ENCODE measurements at places on chromosomes 1 and 21.

DNA sequence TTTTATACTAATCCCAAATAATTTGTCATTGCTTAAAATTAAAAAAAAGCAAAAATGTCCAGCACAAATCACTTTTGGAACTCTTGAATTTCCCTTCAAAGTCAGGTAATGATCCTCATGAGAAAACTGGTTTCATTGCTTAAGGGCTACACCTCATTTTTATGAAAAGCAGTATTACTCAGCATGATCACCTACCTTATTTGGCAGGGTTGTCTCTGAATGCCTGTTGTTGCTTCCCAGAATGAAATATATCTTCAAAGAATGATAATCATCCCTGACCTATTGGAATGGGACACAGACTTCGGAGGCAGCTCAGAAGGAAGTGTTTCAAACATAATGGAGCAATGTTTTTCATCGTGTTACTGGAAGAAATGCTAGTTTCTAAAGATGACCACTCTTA is 29.7 kb downstream of the C1orf21 start:
- no peak for DNase-seq

DNA sequence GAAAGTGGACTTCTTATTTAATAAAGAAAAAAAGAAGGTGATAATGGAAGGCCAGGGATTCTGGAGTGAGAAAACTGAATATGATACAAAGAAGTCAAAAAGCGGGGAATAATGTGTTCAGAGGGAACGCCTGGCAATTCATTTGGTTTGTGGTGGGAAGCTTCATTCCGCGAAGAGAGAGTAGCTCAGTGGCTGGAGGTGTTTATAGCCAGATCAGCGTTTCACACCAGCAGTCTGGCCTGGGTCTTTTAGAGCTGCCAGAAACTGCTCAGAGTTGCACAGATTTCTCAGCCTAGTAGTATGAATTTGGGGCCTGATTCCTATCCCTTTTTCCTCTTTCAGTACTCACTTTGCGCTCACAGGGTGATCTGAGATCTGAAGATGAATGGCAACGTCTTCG is 67.8 kb upstream of the IPO9 start:
- no peak for DNase-seq

- no peak for DNase-seq
Measured at GRCh38 chr1:221161571-221162041, 282.4 kb downstream of the HLX start.

GRCh38 chr1:29519788-29520110 is 283.4 kb downstream of the PTPRU start:
- no peak for DNase-seq

GRCh38 chr1:23026568-23026967 is 7.3 kb downstream of the KDM1A start:
- DNase-seq, result no peak

- DNase-seq, result no peak
Measured at GRCh38 chr1:15290382-15290781, 43.4 kb downstream of the FHAD1 start.

- no peak for DNase-seq
Measured at GRCh38 chr21:39377444-39378050, 28.7 kb upstream of the HMGN1 start.

DNA sequence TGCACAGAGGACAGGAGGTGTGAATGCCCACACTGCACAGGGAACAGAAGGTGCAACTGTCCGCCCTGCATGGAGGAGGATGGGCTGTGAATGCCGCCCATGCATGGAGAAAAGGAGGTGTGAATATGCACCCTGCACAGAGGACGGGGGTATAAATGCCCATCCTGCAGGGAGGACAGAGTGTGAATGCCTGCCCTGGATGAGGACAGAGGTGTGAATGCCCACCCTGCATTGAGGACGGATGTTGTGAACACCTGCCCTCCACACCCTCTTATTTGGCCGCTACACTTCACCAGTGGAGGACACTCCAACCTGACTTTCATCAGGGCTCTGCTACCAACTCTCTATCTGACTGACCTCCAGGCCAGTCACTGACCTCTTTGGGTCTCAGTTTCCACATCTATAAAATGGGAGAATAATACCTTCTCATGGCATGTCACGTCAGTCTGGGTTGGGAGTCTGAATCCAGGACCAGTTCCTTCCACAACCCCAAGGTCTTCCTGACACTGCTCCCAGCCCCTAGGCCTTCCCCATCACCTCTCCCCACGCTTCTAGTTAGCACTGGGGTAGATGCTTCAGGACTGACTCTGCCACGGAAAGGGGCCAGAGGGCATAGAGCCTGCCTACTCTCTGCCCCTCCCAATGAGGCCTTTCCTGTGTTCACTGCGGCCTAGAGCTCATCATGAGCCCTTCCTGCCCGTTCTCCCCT is 28.4 kb downstream of the ZBTB17 start:
- DNase-seq, result no peak

Measured in stimulated activated CD4-positive, alpha-beta T cell treated with anti-CD3 and anti-CD28 coated beads, Interleukin-4, amount 100 ng/mL, for 4 hours (primary cell).